Epithelial cell of esophagus (primary cell): ENCODE measurements at places on chromosomes 13 and 19.

DNA sequence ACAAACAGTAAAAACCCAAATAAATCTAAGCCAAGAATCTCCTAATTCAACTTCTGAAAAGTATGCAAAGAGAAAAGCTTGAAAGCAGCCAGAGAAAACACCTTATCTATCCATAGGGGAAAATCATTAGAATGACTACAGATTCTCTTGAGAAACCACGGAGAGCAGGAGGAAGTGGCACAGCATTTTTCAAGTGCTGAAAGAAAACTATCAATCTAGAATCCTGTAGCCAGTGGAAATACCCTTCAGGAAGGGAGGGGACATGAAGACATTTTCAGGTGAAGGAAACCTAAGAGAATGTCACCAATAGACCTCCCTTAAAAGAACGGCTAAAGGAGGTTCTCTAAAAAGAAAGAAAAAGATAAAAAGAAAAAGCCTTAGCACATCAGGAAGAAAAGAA lies 66.2 kb upstream of the XPO4 start:
- DNase-seq, result no peak

DNA sequence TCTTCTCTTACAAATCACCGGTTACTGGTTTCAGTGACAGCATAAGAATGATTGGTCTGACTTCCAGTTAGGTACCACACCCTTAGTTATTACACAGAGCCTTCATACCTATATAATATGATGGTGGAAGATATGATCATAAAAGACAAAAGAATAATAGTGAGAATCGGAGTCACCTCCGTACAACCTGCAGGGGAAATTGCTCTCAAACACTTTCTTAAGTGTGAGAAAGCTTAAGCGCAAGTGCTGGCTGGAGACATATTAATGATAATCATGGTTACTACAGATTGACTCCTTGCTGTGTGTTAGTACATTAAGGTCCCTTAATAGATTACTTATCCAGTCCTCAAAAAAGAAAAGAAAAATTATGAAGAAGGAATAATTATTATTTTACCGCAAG lies 1.8 kb upstream of the LHFPL6 start:
- no peak for DNase-seq

- DNase-seq, result no peak
Measured at GRCh38 chr19:49335071-49335783, at the start of gene CD37. Gene CD37, plus strand, starts transcription at chr19:49335406. Its CDS starts 135 bp downstream, at chr19:49335541.

- DNase-seq, result peak; percentile 84
Measured at GRCh38 chr19:9914315-9915207, 21.8 kb downstream of the OLFM2 start.

- no peak for DNase-seq
Measured at GRCh38 chr13:69391756-69392155, 715.9 kb upstream of the ATXN8OS start.

DNA sequence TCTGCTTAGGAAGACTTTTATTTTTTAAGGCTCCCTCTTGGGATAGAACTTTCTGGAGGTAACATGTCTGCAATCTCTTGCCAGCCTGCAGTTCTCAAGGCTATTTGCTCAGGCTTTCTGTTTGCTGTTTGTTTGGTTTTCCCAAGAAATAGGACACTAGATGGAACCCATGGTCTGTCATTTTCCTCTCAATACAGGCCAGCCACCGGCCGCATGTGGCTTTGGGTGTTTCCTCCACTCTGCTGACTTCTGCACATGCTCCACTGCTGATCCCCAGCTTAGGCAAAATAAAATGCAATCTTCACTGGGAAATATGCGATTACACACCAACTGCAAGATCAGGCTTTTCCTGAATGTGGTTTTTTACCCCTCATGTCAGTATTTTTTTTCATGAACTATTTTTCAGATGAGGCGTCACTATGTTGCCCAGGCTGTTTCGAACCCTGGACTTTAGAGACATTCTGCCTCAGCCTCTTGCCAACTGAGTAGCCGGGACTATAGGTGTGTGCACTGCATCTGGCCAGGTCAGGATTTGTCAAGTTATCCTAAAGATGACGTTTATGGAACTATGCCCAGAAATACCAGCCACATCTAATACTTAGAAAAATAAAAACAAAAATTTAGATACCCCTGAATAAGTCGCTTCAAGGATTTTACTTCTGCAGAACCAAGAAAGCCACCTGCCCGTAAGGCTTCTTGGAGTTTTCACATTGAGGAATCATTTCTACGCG lies 94.3 kb upstream of the PABPC3 start:
- no peak for DNase-seq

DNA sequence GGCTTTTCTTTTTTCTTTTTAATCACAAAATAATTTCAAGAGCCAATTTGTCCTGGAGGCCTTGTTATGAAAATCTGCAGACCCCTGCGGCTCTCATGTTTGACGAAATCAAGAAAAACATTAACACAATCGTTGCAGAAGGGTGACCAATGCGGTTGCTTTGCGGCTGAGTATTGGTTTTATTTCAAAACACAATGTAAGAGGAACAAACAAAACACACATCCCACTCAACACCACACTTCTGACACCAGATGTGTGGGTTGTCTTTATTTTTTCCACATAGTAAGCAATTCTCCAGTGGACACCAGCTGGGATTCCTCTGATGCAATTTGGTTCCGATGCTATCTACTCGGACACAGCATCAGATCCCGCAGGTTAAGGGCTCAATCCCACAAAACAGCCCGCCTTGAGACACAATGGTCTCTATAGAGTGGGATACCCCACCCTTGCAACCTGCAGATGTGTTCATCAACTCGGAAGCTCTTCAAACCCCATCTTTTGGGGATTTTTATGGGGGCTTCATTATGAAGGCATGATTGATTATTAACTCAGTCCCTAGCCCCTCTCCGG lies 21.9 kb upstream of the CCDC124 start:
- no peak for DNase-seq

GRCh38 chr13:110471156-110471832 lies 90.2 kb downstream of the RAB20 start:
- no peak for DNase-seq

DNA sequence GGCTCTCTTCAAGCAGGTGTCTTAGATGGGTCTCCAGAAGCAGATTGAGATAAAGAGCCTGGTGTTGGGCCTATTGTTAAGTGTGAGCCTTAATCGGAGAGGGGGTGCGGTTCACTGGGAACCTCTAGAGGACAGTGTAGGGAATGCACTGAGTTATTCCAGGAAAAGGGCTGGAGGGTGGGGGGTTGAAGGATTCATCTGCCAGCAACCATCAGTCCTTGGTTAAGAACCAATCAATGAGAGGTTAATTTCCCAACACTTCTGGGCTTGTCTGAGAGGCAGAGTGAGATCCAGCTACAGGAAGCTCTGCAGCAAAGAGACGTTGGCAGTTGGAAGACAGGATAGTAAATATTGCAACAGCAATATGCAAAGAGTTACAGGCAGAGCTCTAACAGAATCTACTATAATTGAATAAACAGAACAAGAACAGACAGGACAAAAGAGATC lies 28.7 kb downstream of the CYP4F2 start:
- DNase-seq, result peak; percentile 93

- no peak for DNase-seq
Measured at GRCh38 chr13:95207769-95208366, 93.4 kb downstream of the ABCC4 start.

DNA sequence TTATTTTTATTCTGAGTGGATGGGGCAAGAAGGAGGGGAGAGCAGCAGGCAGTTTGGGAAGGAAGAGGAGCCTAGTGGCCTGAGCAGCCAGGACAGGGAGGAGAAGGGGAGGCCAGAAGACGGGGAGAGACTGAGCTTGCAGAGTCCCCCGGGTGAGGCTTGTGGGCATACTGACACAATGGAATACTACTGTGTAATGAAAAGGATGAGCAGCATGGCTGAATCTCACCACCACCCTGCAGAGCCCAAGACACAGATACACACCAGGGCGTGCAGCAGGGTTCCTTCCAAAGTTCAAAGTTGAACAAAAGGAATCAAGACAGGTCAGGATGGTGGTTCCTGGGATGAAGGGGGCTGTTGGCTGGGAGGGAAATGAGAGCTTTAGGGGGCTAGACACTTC lies 8.1 kb upstream of the SMG9 start:
- no peak for DNase-seq

GRCh38 chr19:46737298-46737654 lies 8.6 kb upstream of the FKRP start:
- no peak for DNase-seq

DNA sequence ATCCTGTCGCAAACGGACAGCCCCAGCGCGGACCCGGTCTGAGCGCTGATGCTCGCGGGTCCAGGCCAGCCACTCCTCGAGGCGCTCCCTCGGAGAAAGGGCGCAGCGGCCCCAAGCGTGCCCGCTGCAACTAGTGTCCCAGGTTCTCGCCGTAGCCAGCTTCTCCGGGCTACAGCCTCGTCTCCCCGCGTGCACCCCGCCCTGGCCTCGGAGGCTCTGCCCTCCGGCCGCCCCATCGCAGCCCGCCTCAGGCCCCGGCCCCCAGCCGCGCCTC lies 487 bp downstream of the FLT1 start:
- DNase-seq, result no peak

GRCh38 chr13:97441368-97441767 lies 7.4 kb downstream of the RAP2A start:
- no peak for DNase-seq

GRCh38 chr13:88908961-88909441 lies 1237.8 kb downstream of the SLITRK5 start:
- peak; percentile 67 for DNase-seq

- no peak for DNase-seq
Measured at GRCh38 chr13:36752673-36753072, 66.3 kb upstream of the RFXAP start.

DNA sequence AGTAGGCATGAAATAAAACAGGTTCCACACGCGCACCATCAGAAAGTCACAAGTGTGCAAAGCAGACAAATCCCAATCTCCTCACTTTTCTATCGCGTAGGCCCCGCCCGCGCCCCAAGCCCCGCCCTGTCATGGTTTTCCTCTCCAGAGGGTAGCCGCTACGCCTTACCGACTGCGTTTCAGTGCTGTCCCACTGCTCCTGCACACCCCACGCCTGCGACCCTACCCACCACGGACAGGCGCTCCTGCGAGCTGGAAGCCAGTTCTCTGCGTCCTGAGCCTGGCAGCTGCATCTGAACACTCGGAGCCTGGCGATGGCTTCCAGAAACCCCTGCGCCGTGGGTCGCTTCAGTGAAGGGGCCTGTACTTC lies 379 bp upstream of the ZNF470 start:
- DNase-seq, result peak; percentile 46

DNA sequence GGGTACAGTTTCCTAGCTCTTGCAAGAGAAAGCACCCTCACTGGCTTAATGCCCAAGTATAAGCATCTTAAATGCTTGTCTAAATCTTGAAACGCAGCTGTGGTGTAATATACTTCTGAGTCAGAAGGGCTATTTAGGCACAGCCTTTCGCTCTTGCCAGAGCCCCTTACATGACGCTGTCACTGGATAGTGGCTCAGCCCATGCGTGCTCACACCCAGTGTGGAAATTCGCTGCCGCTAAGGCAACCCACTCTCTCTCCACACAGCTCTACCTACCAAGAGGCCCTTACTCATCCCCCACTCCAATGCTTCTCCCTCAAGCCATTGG lies 24.0 kb downstream of the UQCRFS1 start:
- peak; percentile 2 for DNase-seq

DNA sequence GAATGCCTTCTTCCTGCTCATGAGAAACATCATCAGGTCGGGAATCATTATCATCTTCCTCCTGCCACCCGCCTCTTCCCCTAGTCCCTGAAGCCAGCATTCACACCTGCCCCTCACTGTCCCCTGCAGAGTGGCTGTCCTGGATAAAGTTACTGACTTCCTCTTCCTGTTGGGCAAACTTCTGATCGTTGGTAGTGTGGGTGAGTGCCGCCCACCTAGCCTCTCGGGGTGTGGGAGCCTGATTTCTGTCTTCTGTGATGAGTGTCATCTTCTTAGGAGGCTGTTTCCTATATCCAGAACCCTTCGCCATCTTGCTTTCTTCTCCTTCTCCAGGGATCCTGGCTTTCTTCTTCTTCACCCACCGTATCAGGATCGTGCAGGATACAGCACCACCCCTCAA lies 12.5 kb downstream of the SLC44A2 start:
- DNase-seq, result no peak

DNA sequence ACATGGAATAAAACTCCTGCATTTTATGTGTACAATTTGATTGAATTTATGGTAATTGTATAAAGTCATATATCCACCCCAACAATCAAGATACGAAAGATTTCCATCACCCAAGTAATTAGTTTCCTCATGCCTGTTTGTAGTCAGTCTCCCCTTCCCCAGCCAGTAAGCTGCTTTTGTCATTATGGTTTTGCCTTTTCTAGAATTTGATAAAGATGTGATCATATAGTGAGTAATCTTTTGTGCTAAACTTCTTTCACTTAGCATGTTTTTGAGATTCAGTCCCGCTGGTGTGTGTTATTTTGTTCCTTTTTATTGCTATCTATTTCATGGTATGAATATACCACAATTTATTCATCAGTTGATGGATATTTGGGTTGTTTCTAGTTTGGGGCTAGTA lies 16.0 kb downstream of the ITM2B start:
- DNase-seq, result no peak

- DNase-seq, result no peak
Measured at GRCh38 chr19:35733180-35734125, 8.8 kb downstream of the IGFLR1 start.
